Neuronal stem cell (in vitro differentiated cells): ENCODE measurements at places on chromosomes 2 and 18.
A peak's percentile ranks its signal among the peaks of the same experiment; 100 is the strongest.

DNA sequence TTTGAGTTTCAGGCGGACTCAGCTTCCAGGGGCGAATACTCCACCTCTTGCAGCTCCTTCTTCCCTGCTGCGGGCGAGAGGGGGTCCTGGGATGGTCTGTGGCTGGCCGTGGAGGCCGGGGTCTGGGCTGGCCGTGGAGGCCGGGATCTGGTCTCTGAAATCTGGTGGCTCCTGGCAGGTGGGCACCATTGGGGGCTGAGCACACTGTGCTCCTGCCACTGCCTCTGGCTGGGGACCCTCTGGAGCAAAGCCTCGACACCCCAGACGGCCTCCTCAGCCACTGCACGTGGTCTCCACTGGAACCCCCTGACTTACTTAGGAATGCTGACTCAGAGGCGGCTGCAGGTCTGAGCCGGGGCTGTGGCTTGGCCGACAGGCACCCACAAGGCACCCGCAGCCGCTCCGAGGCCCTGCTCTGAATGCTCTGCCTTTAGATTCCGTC, 100.1 kb upstream of the ALKAL2 start:
- H3K27me3 ChIP-seq: no peaks in the 10 kb centered on the region
- H3K4me3 ChIP-seq: no peak overlapping the region
- no peaks in the 10 kb centered on the region for H3K36me3 ChIP-seq
- H3K27ac ChIP-seq: no peak overlapping the region
- no peak for DNase-seq

DNA sequence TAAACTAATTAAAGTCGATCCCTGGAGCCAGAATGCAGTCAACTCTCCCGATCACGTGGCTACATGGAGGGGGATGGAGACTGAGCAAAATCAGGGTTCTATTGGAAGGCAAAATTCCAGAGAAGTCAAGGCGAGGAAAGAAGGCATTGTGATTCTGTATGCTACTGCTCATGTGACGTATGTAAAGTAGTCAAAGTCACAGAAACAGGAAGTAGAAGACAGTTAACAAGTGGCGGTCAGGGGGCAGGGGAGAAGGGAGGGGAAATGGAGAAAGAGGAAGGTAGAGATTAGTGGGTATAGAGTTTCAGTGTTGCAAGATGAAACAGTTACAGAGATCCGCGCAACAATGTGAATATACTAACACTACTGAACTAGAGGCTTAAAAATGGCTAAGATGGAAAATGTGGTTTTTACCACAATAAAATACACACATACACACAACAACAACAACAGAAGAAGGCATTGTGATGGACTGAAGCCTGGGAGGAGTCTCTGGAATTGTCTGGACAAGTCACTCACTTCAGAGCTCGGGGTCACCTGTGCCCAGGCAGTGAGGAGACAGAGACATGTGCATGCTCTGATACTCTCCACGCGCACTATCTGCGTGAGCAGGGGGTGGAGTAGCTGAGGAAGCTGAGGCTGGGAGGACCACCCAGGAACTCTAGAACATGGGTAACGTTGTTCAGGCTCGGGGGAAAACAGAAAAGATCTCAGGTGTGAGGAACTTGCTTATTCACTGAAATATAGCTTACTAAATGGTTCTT, 89.9 kb upstream of the CDCA7 start:
- H3K27ac ChIP-seq: no peak overlapping the region
- H3K36me3 ChIP-seq: peaks cover 20% of the 10 kb centered on the region
- no peak for DNase-seq
- no peak overlapping the region for H3K4me3 ChIP-seq
- H3K27me3 ChIP-seq: no peaks in the 10 kb centered on the region

GRCh38 chr18:68083776-68084175, 567.3 kb upstream of the DSEL start:
- H3K27ac ChIP-seq: no peak overlapping the region
- peaks cover 3% of the 10 kb centered on the region for H3K4me1 ChIP-seq
- no peak for DNase-seq
- no peaks in the 10 kb centered on the region for H3K36me3 ChIP-seq
- no peak overlapping the region for H3K4me3 ChIP-seq
- H3K27me3 ChIP-seq: no peaks in the 10 kb centered on the region

DNA sequence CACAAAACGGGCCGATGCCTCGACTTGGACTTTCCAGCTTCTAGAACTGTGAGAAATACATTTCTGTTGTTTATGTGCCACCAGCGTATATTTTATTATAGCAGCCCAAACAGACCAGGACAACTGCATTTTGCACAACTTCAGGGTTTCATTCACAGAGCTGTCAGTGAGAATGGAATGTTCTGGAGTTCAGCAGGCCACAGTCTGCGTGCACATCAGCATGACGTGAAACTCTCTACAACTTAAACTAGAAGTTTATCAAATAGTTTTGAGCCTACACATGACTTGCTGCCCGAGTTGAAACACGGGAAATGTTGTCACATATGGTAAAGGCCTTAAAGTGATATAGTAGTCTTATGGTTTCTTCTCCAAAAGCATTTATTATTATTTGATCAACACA, 3.9 kb upstream of the TRIB2 start:
- no peak for DNase-seq
- H3K27ac ChIP-seq: no peak overlapping the region
- no peaks in the 10 kb centered on the region for H3K27me3 ChIP-seq
- H3K36me3 ChIP-seq: no peaks in the 10 kb centered on the region
- H3K4me3 ChIP-seq: no peak overlapping the region

- H3K4me1 ChIP-seq: peaks cover 20% of the 10 kb centered on the region
- no peaks in the 10 kb centered on the region for H3K36me3 ChIP-seq
- H3K27me3 ChIP-seq: peaks cover 9% of the 10 kb centered on the region
Observed at GRCh38 chr2:60554646-60555065, 1.2 kb upstream of the BCL11A start.

DNA sequence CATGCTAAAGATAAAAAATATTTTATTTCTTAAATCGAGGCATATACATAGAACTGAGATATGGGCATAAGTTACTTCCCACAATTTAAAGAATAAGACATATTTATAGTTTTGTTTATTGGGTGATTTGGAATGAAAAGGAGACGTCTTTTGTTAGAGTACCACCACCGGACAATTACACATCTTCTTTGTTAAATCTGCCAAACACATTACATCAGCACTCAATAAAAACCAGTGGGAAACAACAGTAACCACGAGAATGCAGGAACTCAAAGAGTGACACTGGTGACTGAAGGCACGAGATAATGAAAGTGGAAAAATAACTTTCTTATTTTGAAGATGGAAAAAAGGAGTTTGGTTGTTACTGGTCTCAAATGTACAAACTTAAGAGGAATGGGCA, 92.6 kb upstream of the TFCP2L1 start:
- H3K4me3 ChIP-seq: no peak overlapping the region
- no peaks in the 10 kb centered on the region for H3K4me1 ChIP-seq
- H3K27me3 ChIP-seq: no peaks in the 10 kb centered on the region
- no peak for DNase-seq
- peaks cover 97% of the 10 kb centered on the region for H3K36me3 ChIP-seq

DNA sequence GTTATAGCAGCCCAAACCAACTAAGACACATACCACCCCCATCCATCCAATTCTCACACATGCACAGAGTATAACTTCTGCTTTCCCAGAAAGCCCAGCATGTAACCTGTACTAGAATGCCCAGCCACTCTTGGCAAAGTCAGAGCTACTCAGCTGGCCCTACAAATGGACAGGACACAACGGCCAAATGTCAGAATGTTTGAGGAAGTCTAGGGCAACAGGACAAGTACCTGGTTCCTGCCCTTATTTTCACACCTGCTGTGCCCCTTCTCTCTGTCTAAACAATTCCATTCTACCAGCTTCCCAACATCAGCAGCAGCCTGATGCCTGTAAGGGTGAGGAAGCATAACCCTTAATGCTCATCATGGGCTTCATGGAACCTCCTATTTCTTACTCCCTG, 15.1 kb upstream of the BZW1 start:
- H3K4me3 ChIP-seq: no peak overlapping the region
- H3K4me1 ChIP-seq: no peaks in the 10 kb centered on the region
- H3K36me3 ChIP-seq: no peaks in the 10 kb centered on the region
- H3K27ac ChIP-seq: no peak overlapping the region
- no peak for DNase-seq

- no peaks in the 10 kb centered on the region for H3K27me3 ChIP-seq
- H3K4me3 ChIP-seq: no peak overlapping the region
- peaks cover 3% of the 10 kb centered on the region for H3K36me3 ChIP-seq
- H3K27ac ChIP-seq: no peak overlapping the region
- no peak for DNase-seq
- peaks cover 1% of the 10 kb centered on the region for H3K4me1 ChIP-seq
Observed at GRCh38 chr2:230738391-230738811, 25.8 kb downstream of the CAB39 start.

- H3K27ac ChIP-seq: no peak overlapping the region
- peaks cover 41% of the 10 kb centered on the region for H3K36me3 ChIP-seq
- no peak for DNase-seq
- H3K4me3 ChIP-seq: peak overlapping the region; percentile 54
Observed at GRCh38 chr2:126676221-126677175, 20.5 kb downstream of the GYPC start.

DNA sequence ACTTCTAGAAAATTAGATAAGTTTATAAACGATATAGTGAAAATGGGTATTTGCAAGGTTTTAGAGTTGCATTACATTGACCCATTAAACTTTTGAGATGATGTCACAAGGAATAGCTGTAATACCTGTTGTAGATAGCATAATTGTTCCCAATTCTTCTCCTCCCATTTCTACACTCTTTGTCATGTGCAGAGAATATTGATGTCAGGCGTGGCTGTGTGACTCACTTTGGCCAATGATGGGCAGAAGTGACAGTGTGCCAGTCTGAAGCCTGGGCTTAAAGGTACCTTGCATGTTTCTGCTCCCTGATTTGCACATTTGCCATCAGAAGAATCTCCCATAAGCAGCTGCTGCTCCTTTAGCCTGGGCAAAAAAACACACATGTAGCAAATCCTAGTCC, 26.9 kb upstream of the CCBE1 start:
- H3K27me3 ChIP-seq: peaks cover 2% of the 10 kb centered on the region
- H3K4me3 ChIP-seq: no peak overlapping the region
- H3K27ac ChIP-seq: no peak overlapping the region
- H3K4me1 ChIP-seq: no peaks in the 10 kb centered on the region
- no peaks in the 10 kb centered on the region for H3K36me3 ChIP-seq

DNA sequence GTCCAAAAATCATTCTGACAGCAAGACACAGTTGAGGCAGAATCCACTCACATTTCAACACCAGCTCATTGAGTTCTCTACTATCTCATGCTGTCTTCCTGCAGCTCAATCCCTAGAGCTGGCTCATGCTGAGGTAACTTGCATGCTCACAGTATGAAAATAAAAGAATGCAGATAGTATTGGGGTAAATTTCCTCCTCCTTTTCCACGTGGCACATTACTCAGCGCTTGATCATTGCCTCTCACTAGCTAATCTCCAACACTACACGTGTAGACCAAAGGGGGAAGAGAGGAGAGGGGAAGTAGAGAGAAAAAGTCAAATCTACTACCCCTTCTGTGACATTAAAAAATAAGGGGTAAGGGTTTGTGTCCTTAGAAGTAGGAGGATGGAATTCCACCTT, 300.6 kb downstream of the AFF3 start:
- H3K4me3 ChIP-seq: no peak overlapping the region
- H3K27me3 ChIP-seq: no peaks in the 10 kb centered on the region
- H3K27ac ChIP-seq: no peak overlapping the region
- DNase-seq: no peak

DNA sequence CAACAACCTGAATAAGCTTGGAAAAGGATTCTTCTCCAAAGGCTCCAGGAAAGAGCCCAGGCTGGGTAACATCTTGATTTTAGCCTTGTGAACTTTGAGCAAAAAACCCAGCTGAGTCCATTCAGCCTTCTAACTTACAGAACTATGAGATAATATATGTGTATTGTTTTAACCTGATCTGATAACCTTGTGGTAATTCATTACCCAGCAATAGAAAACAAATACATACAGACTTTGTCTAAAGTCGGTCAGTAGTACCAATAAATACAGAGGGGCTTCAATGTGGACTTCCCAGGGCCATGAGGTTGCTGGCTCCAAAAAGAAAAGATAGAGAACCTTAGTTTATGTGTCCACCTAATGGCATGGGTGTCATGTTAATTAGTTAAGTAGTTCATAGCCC, 191.8 kb downstream of the KCNH7 start:
- no peak overlapping the region for H3K4me3 ChIP-seq
- no peak overlapping the region for H3K27ac ChIP-seq
- H3K27me3 ChIP-seq: no peaks in the 10 kb centered on the region
- DNase-seq: no peak
- no peaks in the 10 kb centered on the region for H3K4me1 ChIP-seq

DNA sequence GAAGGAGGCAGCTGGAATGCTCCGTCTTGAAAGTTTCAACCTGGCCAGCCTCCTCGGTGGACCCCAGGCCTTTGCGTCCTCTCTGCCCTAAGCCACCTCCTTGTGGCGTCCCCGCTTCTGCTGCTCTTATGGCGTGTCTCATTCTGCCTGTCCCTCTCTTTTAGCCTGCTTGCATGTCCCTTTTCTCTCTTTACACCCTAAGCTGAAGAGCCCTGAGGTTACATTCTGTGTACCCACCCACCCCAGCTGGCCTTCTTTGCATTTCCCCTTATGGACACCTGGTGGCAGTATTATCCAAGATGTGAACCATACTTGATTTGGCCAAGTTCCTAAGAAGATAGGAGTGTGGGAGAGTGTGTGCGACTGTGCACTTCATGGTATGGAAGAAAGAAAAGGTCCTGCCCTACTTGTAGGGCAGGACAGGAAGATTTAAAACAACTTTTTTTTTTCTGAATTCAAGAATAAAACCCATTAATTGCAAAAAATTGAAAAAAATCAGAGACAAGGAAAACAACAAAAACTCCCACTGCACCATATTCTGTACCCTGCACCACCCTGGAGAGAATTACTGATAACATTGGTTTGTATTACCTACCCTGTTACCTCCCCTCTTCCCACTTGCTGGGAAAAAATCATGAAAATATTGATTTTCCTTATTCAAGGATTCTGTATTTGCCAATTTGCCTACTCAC, 77.4 kb downstream of the DYSF start:
- DNase-seq: peak; percentile 54
- no peak overlapping the region for H3K4me3 ChIP-seq
- no peaks in the 10 kb centered on the region for H3K27me3 ChIP-seq
- H3K27ac ChIP-seq: no peak overlapping the region

DNA sequence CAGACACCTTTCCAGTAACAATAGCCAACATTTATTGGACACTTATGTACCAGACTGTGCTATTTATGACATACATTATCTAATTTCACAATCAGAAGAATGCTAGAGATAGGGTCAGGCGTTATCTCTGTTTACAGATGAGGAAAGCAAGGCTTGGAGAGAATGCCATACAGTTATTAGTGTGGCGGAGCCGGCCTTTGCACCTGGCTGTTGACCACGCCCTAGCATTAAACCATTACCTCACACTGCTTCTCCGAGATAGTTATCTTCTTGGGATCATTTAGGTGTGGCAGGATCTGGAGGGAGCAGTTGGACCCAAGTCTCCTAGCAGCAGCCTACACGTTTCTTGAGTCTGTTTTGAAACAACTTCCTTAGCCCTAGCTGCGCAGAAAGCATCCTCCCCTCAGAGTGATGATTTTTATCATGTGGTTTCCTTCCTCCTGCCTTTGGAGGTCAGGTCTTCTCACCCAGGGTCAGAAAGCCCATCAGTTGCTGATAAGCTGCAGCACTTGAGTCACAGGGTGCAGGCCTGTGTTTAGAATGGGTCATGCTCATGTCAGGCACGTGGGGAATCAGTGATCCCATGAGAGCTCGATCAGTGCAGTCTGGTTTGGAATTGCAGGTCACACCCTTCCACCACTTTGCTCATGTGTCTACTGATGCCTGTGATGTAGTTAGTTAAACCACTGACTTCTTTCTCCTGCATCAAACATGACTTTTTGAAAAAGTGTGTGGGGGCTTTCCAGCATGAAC, 118.2 kb downstream of the SPTBN1 start:
- no peaks in the 10 kb centered on the region for H3K36me3 ChIP-seq
- H3K27ac ChIP-seq: no peak overlapping the region
- peaks cover 25% of the 10 kb centered on the region for H3K4me1 ChIP-seq
- no peaks in the 10 kb centered on the region for H3K27me3 ChIP-seq
- H3K4me3 ChIP-seq: no peak overlapping the region
- no peak for DNase-seq
